ENCODE measurements at places on chromosomes 2 and 18.
A peak's percentile ranks its signal among the peaks of the same experiment; 100 is the strongest.

DNA sequence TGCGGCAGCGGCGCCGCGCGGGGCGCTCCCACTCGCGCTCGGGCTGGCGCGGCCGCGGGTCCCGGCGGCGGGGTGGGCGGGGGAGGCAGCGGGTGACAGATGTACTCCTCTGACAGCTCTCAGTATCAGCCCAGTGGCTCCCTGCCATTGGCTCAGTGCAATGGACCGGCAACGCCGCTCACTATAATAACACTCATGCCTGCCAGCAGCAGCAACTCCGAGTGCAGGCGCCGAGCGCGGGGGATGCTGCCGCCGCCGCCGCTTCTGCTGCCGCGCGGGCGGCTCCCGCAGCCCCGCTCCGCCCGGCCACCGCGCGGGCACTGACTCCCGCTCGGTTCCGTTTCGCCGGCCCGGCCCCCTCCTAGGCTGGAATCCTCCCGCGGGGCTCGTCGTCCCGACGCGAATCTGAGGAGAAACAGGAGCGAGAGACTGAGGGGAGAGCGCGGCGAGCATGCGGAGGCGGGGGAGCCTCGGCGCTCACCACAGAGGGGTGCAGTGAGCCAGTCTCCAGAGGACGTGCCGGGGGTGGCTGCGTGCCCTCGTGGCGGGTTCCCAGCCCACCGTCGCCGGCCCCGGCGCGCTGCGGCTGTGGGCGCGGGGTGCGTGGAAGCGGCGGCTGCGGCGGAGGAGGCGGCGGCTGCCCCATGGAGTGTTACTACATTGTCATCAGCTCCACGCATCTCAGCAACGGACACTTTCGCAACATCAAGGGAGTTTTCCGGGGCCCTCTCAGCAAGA is at the start of gene ZNF804A:
Gene ZNF804A, plus strand, starts transcription at position 214 of the 738 bp plus-strand sequence. Its CDS starts 431 bp downstream, at position 645.
- DNase-seq = peak; percentile 54

DNA sequence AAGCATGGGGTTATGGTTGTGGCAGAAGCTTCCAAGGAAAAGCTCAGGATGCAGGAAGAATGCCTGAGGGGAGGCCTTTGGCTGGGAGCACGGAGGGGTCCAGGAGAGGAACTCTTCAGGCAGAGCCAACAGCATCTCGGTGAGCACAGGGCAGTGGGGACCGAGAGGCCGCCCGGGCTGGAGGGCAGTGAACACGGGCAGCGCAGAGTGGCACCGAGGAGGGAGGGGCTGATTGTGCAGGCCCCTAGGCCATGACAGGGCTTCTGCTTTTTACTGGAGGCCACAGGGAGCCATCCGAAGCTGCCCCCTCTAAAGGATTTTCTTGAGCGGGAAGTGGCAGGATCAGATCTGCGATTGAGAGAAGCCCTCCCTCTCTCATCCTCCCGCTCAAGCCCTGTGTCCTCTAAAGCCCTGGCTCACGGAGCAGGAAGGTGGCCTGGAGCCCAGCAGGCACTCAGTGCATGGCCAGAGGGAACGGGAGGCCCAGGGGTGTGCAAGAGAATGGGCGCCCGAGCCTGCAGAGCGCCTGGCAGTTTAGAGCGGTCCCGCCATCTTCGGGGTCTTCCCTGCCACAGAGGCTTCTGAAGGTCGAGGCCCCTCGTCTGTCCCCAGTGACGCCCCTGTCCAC is 110.0 kb upstream of the STON1 start:
- DNase-seq = no peak

- DNase-seq = no peak
These were observed 177.0 kb upstream of the CCDC68 start for GRCh38 chr18:55136258-55136657.

DNA sequence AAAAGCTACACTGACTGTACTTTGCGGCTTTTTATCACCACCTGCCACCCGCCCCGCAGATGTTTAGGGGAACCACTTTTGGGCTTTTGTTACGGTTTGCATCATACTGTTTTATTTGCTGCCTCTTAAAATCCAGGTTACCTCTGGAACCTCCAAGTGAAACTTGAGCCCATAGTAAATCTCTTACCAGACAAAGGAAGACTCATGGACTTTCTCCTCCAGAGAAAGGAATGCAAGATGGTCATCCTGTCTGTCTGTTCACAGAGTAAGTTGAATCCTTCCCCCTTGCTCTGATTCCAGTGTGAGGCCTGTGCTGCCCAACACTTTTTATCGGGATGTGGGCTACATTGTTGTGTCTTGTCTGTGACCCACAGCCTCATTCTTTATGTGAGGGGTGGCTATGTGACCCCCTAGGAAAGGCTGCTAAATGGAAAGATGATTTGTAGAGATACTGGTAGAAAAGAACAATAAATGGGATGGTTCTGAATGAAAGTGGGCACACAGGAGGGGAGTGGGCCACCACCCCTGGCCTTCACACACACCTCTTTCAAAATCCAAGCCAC is 23.3 kb downstream of the RMC1 start:
- DNase-seq = no peak

GRCh38 chr2:144936442-144936841 is 416.5 kb upstream of the ZEB2 start:
- no peak for DNase-seq

GRCh38 chr2:110740747-110741349 is 8.5 kb downstream of the ACOXL start:
- no peak for DNase-seq

GRCh38 chr2:204453730-204454167 is 91.5 kb upstream of the PARD3B start:
- peak; percentile 27 for DNase-seq

- no peak for DNase-seq
These were observed 48.0 kb downstream of the MTX2 start for GRCh38 chr2:176317199-176317598.

DNA sequence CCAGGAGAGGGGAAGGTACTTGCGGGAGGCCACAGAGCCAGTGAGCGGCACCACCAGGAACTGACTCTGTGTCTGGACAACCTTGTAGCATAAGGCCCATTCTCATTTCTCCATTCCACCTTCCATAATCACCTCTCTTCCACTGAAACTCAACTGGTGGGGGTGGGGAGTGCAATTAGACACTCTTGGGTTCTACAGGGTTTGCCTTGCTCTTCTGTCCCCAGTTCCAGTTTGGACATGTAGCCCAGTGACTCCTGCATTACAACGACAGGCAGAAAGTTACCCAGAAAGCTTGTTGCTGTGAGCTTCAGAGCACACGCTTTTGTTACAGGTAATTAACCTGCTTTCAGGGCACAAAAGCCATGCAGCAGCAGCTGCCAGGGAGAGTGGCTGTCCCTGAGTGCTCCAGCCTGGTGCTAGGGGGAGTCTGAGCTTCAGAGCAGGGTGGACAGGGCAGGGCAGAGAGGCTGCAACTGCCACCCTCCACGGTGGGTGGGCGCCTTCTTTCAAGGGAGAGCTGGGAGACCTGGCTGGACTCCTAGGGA is 65.2 kb downstream of the COPS8 start:
- DNase-seq = no peak

DNA sequence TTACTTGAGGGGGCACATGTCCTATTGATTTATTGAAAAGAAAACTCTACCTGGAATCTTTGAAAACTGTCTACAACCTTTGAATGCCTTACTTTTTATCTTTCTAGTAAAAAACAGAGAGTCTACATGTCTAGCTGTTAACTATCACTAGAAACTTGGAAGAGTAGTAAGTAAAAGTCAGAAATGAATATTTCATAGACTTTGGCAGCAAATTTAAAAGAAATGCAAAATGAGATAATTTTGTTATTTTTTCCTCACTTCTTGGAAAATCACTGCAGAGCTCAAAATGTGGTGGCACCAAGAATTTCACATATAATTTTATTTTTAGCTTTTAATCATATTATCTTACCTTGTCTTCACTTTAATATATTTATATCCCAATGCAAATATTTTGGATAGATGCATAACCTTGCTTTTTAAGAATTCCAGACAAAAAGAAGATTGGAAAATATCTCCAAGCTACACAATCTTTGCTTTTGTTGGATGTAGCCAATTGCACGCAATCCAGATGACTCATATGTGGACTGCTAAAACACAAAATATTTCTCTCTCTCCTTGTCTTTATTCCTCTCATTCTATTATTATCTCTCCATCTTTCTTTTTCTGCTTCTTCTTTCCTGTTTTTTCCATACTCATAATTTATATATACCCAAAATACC is 92.2 kb upstream of the DSEL start:
- no peak for DNase-seq

- no peak for DNase-seq
These were observed 10.9 kb downstream of the TMEM87B start for GRCh38 chr2:112065966-112066365.

DNA sequence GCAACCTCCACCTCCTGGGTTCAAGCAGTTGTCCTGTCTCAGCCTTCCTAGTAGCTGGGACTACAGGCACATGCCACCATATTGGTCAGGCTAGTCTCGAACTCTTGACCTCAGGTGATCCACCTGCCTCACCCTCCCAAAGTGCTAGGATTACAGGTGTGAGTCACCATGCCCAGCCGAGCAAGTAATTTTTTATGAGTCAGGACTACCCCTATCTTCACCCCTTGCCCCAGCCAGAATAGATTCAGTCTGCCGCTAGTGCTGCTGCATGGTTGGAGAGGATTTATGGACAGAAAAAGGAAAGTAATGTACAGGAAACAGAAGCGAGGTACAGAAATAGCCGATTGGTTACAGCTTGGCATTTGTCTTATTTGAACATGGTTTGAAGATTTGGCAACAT is 48.9 kb downstream of the BMPR2 start:
- DNase-seq = no peak

- no peak for DNase-seq
These were observed 290.3 kb upstream of the ID2 start for GRCh38 chr2:8391584-8391983.

GRCh38 chr2:96684883-96685576 is 42.5 kb downstream of the FER1L5 start:
- DNase-seq = no peak

DNA sequence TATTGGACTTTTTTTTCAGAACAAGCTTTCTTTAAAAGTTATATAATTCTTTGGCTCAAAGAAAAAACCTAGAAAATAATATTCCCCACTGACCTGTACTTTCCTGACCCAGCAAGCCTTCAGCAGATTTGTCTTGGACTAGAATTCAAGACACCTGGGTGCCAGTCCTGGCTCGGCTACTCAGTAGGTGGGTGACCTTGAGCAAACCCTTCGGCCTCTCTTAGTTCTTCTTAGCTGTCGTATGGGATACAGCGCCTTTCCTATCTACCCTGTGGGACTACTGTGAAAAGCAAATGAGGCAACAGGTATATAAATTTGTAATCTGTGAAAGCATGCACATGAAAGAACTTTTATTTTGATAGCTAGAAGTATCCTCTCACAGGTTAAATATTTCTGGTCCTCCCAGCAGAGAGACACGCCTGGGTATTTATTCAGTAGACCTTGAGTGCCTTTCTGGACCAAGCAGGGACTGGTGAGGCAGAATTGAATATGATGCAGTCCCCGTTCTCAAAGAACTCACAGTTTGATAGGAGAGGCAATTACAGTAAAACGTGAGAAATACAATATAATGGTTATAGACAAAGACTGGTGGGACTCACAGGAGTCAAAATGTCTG is 69.4 kb upstream of the EPAS1 start:
- no peak for DNase-seq

- no peak for DNase-seq
These were observed 21.2 kb downstream of the VIT start for GRCh38 chr2:36717603-36718266.

DNA sequence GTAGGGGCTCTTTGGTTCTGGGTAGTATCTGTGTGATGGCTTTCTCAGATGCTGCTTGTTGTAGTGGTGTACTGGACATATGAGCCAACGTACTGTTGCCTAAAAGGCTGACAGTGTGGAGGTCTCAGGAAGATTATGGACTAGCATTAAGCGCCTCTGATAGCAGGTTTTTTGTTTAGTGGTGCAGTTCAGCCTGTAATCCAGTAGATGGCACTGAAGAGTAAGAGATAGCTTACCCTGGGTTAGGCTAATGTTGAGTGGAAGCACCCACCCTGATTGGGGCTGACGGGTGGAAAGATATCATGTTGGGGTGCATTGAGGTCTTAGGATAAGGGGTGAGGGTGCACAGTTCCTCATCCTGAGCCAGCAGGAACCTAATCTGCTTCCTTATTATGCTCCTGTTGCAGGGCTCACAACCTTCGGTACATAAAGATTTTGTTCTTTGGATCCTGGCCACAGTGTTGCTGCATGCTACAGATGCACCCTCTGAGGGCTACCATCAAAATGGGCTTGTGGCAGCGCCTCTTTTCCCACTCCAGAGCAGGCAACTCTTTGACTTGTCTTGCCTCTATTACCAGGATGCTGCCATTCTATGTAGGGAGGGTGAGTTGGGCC is 79.6 kb downstream of the MSTN start:
- DNase-seq = no peak

DNA sequence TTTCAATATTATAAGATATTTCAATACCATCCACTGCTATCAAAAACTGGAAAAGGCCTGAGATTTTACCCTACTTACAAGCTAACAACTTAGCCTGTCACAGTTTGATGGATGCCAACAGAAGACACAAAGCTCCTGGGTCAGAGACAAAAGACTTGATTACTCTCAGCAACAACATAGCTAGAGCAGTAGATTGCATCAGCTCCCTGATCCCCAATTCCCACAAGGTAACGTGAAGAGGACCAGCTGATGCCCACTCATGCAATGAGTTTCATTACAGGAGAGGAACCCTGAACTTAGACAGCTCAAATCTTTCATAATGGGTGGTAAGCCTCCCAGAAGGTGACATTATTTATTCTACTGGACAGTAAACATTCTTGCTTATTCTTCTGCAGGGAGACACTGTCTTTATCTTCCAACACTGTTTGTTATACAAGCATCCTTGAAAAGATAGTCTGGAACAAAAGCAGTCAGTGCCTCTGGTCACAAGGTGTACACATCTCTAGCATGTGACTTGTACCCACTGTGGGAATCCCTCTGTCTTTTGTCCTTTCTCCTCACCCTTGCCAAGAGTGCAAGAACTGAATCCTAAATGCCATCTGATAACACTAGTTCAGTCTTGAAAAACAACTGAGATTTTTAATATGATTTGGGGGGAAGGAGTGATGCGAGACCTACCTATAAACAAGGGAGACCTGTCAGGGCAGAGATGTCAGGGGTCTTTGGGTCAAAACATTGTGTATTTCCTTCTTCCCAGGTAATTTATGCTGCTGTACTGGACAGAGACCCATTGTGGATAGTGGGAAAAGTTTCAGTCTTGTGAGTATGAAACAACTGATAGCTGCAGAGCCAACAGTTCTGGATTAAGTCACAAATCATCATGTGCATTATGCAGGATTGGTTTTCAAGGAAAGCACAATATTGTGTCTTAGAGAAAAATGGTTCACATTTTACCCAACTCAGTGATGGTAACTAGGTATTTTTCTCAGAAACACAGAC is 102.4 kb downstream of the AOX1 start:
- no peak for DNase-seq

DNA sequence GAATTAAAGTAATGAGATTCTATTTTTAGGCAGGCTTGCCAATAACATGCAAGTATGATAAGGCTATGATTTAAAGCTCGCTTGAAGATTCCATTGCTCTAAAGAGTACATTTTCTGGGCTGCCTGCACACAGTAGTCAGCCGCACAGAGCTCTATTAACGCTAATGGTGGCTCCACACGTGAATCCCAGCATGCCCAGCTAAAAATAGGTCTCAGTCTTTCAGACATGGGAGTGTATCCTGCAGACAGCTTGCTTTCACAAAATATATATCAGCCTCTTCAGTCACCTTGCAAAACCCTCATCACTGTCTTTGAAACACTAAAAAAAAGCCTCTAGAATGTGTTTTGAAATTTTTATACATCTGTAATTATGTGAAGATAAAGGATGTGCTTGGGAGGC is 418.1 kb downstream of the MTX2 start:
- DNase-seq = no peak

- DNase-seq = no peak
These were observed 293.8 kb downstream of the CNTNAP5 start for GRCh38 chr2:124318913-124319312.

- DNase-seq = no peak
These were observed 89.3 kb upstream of the HAAO start for GRCh38 chr2:42881732-42882131.

Data from nucleus accumbens (tissue), 56 donors.